ENCODE measurements at places on chromosomes 7 and 10. TPM values are rescaled to one million over a fixed set of nuclear protein-coding genes. Genes with fewer than 3 reads are reported as not detected.
A peak's percentile ranks its signal among the peaks of the same experiment; 100 is the strongest.

DNA sequence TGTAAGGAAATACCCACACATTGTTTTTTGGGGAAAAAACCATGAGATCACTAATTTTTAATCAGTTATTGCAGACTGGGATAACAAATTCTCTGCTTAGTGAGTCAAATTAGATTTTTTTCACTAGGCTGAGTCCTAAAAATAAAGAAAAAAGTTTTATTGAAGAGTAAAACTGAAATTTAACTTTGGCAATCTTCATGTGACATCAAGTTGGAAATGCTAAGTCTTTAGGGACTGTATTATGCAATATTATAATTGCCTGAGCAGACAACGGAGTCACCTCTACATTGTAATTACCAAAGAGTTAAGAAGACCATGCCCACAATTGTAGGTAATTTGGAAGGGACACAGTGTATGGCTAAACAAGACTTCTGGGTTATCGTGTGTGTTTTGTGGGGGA is 2.2 kb upstream of the CLEC5A start:
- no peak for DNase-seq

- DNase-seq = peak; percentile 83
Observed at GRCh38 chr7:130071701-130072622, 1.6 kb downstream of the KLHDC10 start.

- DNase-seq = no peak
Observed at GRCh38 chr10:15254808-15255648, 86.5 kb upstream of the NMT2 start.

- DNase-seq = no peak
Observed at GRCh38 chr7:44617225-44617890, 10.9 kb downstream of the OGDH start.

- DNase-seq = peak; percentile 66
Observed at GRCh38 chr7:70856901-70857630, 274.9 kb upstream of the GALNT17 start.

DNA sequence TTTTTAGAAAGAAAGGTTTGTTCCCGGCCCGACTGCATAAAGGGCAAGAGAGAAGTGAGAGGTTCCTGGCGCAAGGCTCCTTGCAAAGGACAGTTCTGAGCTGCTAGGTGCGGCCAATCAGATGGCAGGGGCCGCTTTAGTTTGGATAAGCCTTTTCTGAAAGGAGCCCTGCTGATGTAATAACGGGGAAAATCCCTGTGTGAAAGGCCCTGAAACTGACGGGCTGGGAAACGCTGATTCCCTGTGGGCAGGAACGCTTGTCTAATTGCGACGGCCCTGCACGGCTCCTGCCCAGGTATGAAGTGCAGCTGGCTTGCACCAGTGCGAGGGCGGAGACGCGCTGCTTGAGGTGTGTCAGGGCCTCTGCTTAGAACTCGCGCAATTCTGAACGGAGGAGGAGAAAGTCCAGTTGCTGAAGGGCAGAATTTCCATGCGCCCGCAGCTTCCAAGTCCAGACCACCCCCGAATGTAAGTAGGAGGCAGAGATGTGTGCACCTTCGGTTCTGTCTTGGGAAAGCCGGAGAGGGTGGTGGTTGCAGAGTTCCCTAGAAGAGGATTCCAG is 30.5 kb downstream of the TACC2 start:
- DNase-seq = no peak

- DNase-seq = no peak
Observed at GRCh38 chr7:16069998-16070397, 351.3 kb downstream of the CRPPA start.

DNA sequence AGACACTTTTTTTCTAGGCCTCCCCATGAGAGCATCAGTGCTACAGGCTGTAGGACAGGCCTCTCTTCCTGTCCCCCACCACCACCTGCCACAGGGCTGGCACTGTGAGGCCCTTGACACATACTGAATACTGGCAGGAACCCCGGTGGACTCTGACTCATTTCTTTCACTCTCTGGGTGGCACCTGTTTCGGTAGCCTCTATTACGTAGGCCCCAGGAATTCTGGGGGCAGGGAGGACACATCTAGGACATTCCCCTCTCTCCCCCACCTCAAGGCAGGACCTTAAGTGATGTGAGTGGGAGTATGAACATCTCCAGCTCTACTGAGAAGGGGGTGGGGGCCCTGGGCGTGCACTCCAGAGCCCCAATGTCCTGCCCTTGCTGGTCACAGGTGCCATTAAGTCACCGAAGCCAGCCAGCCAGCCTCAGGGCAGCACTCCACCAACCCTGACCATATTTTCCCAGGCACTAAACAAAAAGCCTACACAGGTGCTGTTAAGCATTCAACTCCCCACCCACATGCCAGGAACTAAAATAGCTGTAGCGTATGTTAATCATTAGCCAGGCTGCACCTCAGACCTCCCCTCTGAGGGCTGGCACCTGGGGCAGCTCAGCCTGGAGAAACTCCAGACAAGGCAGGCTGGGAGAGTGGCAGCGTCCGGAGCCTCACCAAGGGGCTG is 8.9 kb downstream of the ANXA11 start:
- DNase-seq = peak; percentile 62

DNA sequence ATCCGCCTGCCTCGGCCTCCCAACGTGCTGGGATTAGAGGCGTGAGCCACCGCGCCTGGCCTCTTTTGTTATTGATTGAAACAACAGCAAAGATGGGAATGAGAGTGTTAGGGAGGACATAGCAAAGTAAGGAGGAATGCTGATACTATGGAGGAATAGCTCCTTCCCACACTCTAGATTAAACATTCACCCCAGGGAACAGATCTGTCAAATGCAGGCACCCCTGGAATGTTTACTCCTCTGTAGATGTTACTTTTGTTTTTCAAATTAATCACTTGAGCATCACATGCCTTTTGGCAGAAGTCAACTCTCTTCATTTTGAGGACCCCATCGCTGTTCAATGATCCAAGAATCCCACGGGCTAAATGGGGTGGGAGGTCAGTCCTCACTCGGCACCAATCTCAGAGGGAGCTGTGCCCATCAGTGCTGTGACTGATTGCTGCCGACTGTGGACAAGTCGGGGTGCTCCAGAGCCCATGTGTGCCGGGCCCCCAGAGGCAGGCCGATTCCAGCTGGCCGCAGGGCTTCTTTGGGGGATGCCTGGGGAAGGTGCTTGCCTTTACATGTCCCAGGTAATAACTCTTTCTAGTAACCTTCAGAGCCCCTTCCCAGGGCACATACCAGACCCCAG is 10.2 kb upstream of the COBL start:
- no peak for DNase-seq

GRCh38 chr10:91422915-91423314 is 12.8 kb downstream of the HECTD2 start:
- no peak for DNase-seq

GRCh38 chr7:20442951-20443350 is 112.3 kb downstream of the ITGB8 start:
- DNase-seq = no peak

DNA sequence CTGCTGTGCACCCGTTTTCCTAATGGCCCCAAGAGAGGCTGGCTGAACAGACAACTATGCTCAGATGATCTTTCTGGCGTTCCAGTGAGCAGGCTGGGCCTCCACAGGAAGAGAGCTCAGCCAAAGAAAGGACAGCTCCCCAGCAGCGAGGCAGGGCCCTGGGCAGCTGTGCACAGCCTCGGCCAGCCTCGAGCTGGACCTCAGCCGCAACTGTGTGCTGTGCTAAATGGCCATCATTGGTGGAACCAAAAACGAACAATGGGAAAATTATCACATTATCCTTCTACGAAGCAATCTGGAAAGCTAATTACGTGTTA is 97.5 kb downstream of the CTBP2 start:
- DNase-seq = no peak

- DNase-seq = no peak
Observed at GRCh38 chr7:107078517-107078966, 34.0 kb downstream of the PRKAR2B start.

DNA sequence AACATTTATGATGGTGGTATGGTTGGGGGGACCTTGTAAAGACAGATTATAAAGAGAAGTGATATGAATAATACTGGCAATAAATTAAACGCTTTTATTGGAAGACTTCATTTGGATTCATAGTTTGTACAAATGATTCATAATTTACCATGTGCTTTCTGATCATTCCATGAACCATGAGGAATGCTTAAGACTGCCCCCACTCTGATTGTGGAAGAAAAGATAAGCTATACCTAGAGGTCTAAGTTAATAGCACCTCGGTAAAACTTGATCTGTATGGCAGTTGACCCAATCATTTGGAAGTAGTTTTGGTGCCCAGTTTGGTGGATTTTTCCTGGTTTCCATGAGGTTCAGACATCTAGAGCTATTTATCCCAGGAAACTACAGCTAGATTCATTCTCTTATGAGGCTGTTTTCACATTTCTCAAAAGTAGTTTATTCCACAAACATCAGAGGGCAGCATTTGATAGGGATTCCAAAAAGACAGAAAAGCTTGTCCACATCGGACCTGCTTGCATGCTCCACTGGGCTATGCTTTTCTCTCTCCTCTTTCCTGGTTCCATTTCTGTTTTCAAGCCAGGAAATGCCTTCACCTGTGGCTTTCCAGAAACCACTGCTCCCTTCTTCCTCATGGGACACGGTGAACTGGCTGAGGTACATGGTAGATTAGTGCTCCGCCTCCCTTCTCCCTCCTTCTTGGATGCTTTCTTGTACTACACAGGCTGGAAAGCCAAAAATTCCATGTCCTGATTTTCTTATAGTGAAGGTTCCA is 29.2 kb downstream of the TFAM start:
- DNase-seq = peak; percentile 37

The FAM237B gene
- polyA plus RNA-seq = not detected

The STMP1 gene
- 34.2 TPM for polyA plus RNA-seq

The CLDN4 gene
- 127 TPM for polyA plus RNA-seq

The SPDYE2 gene
- polyA plus RNA-seq = 0.14 TPM

The ACHE gene
- polyA plus RNA-seq = 4.3 TPM

The PHYH gene
- 38.3 TPM for polyA plus RNA-seq

The CNTNAP2 gene
- polyA plus RNA-seq = 0.28 TPM

Data from urinary bladder (tissue), 4 donors.